ENCODE measurements at places on chromosomes 7 and 10. TPM values are rescaled to one million over a fixed set of nuclear protein-coding genes. Genes with fewer than 3 reads are reported as not detected.

Gene NXPH1
- 0.12 TPM for polyA plus RNA-seq

GRCh38 chr7:87216701-87217508 is 2.6 kb downstream of the TMEM243 start:
- DNase-seq, result no peak

GRCh38 chr7:24882989-24883621 is 96.9 kb downstream of the OSBPL3 start:
- no peak for DNase-seq

DNA sequence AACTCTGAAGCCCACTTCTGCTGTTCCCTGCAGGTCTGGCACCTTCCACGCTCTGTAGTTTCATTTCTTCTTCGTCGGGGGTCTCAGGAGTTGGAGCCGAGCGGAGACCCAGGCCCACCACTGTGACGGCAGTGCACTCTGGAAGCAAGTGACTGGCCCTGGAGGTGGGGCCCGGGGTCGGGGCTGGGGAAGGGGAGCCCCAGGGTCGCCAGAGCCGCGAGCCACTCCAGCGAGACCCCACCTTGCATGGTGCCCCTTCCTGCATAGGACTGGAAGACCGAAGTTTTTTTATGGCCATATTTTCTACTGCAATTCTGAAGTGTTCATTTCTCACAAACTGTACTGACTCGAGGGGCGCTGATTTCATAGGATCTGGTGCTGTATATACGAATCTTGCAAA is 172.8 kb downstream of the CCDC3 start:
- no peak for DNase-seq

DNA sequence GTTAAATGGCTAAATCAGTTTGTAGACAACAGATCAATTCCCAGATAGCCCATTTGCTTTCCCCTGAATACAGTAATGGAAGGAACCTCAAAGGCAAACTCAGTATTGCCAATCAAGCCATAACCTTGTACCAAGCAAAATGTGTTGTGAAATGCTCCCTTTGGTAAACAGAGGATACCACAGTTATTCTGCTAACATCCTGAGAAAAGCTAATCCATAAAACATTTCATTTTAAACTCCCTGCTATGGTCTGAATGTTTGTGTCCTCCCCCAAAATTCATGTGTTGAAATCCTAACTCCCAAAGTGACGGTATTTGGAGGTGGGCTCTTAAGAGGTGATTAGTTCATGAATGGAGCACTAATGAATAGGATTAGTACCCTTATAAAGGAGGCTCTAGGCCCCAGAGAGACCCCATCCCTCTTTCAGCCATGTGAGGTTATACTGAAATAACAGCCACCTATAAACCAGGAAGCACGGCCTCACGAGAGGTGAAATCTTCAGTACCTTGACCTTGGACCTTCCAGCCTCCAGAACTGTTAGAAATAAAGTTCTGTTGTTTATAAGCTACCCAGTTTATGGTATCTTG is 89.3 kb upstream of the RNF148 start:
- no peak for DNase-seq
